Astrocyte of the hippocampus (primary cell): ENCODE measurements at places on chromosomes 11 and 22.
A peak's percentile ranks its signal among the peaks of the same experiment; 100 is the strongest.

GRCh38 chr22:46918197-46918596, 155.7 kb downstream of the TBC1D22A start:
- DNase-seq, result no peak

- DNase-seq, result no peak
Measured at GRCh38 chr11:77401486-77402217, 72.2 kb downstream of the PAK1 start.

GRCh38 chr11:96293598-96294021, 49.4 kb downstream of the MAML2 start:
- DNase-seq, result no peak

DNA sequence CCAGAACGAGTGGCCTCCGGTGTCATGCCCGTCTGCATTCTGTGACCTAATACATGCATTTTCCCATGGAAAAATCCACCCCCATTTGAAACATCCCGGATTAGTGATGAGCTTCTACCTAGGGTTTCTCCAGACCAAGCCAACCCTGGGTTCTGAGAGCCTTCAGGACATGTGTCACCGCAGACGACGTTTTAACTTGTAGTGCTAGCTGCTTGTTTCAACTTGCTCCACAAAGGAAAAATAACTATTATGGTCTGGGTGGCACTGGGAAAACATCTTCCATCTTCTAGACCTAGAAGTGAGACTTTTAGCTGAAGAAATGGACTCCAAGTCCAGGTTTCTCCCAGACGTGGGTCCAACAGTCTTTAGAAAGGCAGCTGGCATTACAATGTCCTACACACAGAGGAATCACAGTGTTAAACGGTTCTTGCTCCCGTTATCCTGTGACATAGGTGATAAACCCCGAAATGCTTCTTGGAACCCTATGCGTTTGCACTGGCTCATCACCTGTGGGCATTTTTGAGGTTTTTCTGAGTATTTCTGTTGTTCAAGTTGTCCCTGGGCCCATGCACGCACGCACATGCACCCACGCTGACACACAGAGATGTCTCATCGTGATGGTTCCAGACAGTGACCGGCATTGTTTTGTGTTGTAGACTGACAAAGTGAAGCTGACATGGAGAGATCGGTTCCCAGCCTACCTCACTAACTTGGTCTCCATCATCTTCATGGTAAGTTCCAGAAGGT, 46.6 kb upstream of the FADD start:
- DNase-seq, result no peak

DNA sequence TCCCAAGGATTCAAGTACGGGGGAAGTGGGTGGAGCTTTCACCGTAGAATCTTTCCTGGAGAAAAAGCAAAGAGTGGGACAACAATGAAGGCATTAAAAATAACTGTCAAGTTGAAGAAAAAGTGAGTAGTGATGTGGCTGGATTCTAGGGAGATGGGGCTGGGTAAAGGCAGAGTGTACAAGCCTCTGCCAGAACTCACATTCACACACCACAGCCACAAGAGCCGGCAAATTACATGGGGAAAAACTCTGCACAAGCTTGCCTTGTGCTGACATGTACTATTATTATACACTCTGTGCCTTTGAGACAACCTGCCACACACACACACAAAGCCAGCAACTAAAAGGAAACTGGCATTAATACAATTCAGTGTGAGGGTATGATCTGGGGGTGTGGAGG, 182.6 kb downstream of the LARGE1 start:
- no peak for DNase-seq

DNA sequence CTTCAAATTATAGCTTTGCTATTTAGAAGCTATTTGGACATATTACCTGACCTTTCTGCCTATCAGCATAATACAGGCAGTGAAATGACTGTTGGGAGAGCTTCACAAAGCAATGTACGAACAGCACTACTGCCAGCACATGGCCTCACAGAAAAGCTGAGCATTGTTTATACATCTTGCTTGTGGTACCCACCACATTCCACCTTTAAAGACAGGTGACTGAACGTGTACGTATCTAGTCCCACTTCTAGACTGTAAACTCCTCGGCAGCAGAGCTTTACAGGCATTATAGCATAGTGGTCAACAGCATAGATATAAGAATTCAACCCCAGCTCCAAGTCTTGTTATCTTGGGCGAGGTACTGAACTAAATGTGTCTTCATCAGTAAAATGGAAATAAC, 1.6 kb downstream of the JOSD1 start:
- peak; percentile 19 for DNase-seq

GRCh38 chr11:95419915-95420314, 188.9 kb upstream of the SESN3 start:
- DNase-seq, result peak; percentile 77

DNA sequence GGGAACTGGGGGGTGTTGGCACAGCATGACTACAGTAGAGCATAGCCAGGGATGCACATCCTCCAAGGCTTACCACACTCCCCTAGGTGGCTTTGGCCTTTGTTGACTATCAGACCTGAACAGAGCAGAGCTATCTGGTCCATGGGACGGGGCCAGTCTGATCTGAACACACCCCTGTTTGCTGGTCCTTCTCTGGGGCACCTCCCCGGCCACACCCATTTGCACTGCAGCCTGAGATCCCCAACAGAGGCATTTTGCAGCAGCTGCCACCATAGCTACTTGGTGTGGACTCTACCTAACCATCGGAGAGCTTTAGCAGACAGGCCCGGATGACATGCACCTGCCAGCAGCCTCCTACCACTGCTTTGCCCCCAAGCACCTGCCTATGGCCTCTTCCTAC, 75.8 kb upstream of the NOX4 start:
- no peak for DNase-seq

GRCh38 chr11:118084247-118084646, 2.5 kb downstream of the SMIM35 start:
- DNase-seq, result no peak

GRCh38 chr11:60235321-60235720, 7.6 kb downstream of the MS4A4E start:
- no peak for DNase-seq

GRCh38 chr22:27726331-27726685, 75.2 kb downstream of the MN1 start:
- DNase-seq, result no peak

GRCh38 chr22:49657974-49658590, 169.6 kb downstream of the BRD1 start:
- DNase-seq, result no peak

DNA sequence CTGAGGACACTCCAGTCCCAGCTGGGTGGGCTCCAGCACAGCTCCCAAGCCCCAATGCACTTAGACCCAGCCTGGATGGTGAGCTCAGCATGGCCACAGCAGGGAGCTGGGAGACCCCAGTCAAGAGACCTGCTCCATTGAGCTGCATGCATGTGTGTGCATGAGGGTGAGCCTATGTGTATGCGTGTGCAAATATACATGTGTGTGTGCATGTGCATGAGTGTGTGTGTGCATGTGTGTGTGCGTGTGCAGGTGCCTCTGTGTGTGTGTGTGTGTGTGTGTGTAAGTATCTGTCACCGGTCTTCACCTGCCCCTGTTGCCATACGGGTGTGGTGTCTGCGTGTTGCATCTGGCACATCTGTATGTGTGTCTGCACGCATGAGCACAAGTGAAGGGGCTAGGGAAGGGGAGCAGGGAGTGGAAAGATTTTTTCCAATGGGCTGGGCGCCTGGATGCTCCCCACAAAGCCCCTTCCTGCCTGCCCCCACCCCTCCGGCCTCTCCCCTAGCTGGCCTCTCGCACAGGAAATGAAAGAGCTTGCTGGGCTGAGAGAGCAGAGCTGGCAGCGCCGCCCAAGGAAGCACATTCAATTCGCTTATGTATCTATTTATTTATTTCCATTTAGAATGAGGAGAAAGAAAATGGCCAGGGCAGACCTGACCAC, 4.1 kb downstream of the TSPAN32 start:
- DNase-seq, result peak; percentile 34

GRCh38 chr22:31578171-31578570, 81.8 kb downstream of the SFI1 start:
- no peak for DNase-seq

DNA sequence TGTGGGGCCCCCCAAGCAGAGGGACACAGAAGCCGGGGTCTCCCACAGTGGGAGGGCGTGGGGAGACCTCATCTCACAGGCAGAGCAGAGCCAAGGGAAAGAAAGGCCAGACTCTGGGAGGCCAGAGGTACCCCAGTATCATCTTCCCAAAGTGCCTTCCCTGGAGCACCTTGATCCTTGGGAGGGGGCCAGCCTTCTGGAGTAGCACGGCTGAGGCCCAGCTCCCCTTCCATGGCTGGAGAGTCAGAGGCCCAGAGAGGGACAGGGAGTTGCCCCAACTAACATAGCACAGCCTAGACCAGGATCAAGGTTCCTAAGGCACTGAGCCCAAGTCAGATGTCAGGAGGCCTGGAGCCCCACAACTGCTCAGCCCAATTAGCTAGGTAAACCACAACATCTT, 50.6 kb downstream of the ELFN2 start:
- DNase-seq, result no peak

DNA sequence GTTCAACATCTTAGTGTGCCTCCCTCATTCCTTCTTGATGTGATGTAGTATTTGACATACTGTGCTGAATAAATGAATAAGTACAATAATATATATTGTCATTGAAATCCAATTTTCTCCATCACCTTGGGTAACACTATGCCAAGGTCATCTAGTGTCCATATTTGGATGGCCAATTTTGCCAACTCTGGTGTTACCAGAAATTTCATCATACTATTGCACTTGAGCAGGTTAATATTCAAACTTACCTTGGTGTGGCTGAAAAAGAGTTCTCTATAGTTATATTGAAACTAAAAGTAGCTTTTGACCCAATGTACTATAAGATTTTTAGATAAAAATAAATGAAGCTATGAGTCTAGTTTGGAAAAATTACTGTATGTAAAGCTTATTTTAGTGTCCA, 98.2 kb upstream of the SLC6A5 start:
- DNase-seq, result no peak

- no peak for DNase-seq
Measured at GRCh38 chr11:116603728-116604323, 169.0 kb downstream of the BUD13 start.

- no peak for DNase-seq
Measured at GRCh38 chr11:130932086-130932712, 15.9 kb upstream of the SNX19 start.

- no peak for DNase-seq
Measured at GRCh38 chr11:69244266-69244665, 49.7 kb upstream of the MYEOV start.

- no peak for DNase-seq
Measured at GRCh38 chr11:120991830-120992686, 31.8 kb upstream of the TBCEL start.

GRCh38 chr11:101321222-101321621, 191.6 kb upstream of the PGR start:
- no peak for DNase-seq

GRCh38 chr11:66268952-66269905, 790 bp downstream of the RAB1B start:
- DNase-seq, result peak; percentile 61

DNA sequence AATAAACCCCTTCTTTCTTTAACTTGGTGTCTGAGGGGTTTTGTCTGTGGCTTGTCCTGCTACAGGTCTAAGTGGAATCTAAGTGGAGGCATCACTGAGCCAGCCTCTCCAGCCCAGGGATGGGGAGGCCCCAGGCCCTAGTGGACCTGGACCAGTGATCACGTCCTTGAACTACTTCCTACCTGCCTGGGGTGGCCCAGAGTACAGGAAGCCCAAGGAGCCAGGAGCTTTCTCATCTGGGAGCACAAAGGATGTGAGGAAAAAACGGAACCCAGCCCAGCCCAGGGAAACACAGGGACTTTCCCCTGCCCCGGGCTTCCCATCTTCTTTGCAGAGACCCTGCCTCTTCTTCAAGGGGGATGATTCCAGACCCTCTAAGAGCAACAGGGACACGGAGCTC, 3.5 kb upstream of the CD5 start:
- DNase-seq, result no peak

- peak; percentile 57 for DNase-seq
Measured at GRCh38 chr22:23520863-23521440, 59.1 kb downstream of the IGLL1 start.

DNA sequence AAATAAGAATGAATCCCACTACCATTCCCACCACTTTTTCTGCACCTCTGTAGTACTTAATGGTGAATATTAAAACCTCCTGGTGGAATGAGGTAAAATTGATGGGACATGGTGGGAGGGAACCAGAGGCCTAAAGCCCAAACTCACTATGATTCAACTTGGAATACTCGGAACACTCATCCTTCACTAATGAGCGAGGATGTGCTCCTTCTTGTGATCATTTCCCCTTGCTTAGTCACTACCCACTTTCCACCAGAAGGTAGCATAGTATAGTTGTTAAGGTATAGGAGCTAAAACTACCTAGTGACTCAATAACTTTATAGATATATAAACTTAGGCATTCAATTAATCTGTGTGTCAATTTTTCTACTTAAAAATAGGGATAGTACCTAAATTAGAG, 728.9 kb downstream of the OPCML start:
- no peak for DNase-seq

GRCh38 chr11:93614173-93614722, 47.2 kb upstream of the CEP295 start:
- DNase-seq, result no peak

- no peak for DNase-seq
Measured at GRCh38 chr22:35563211-35563610, 22.6 kb downstream of the RASD2 start.

DNA sequence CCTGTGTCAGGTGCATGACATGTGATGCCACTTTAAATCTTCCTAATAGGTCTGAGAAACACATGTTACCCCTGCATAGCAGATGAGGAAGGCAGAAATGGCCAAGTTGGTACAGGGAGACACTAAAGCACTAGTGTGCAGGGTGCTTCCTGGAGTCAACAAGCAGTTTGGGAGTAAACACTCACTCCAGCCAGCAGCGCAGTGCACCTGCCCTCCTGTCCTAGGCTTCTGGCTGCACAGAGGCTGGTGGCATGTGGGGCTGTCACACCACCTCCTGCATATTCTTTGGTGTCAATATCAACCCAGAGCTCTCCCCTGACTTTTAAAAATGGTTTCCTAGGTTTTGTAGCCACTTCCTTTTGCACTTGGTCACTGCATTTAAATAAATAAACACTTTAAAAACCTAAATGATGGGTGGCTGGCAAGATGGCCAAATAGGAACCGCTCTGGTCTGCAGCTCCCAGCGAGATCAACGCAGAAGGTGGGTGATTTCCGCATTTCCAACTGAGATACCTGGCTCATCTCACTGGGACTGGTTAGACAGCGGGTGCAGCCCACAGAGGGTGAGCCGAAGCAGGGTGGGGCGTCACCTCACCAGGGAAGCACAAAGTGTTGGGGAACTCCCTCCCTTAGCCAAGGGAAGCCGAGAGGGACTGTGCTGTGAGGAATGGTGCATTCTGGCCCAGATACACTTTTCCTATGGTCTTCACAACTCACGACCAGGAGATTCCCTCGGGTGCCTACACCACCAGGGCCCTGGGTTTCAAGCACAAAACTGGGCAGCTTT, 33.5 kb downstream of the GAB4 start:
- no peak for DNase-seq

GRCh38 chr22:34805771-34806170, 260.2 kb upstream of the ISX start:
- DNase-seq, result no peak

GRCh38 chr22:30326255-30326705, 461 bp downstream of the TBC1D10A start:
- DNase-seq, result no peak

- DNase-seq, result no peak
Measured at GRCh38 chr22:29275819-29276565, 7.9 kb downstream of the EWSR1 start.

- DNase-seq, result no peak
Measured at GRCh38 chr11:76604081-76604625, 66.4 kb downstream of the LRRC32 start.

GRCh38 chr11:223026-223789, 12.9 kb downstream of the SIRT3 start:
- no peak for DNase-seq
